Osteocyte (in vitro differentiated cells): ENCODE measurements at places on chromosomes 11 and 22. TPM values are rescaled to one million over a fixed set of nuclear protein-coding genes. Genes with fewer than 3 reads are reported as not detected.

The BEST1 gene
- 0.81 and 2.0 TPM in 2 replicates for total RNA-seq

The TRPM5 gene
- total RNA-seq = not detected in 2 replicates

The MS4A7 gene
- total RNA-seq = not detected in 2 replicates

The TMEM132A gene
- total RNA-seq = 113 and 118 TPM in 2 replicates

The BIK gene
- not detected in 2 replicates for total RNA-seq

The KCNJ4 gene
- total RNA-seq = 0.43 and 0.57 TPM in 2 replicates

- H3K4me1 ChIP-seq = peaks cover 21% of the 10 kb centered on the region
- no peak overlapping the region for H3K4me3 ChIP-seq
- H3K36me3 ChIP-seq = peaks cover 4% of the 10 kb centered on the region
- H3K27me3 ChIP-seq = no peaks in the 10 kb centered on the region
- no peak overlapping the region for H3K27ac ChIP-seq
Measured at GRCh38 chr11:95926726-95927125, 2.8 kb upstream of the MTMR2 start.

GRCh38 chr11:126132319-126132718 is 69.7 kb upstream of the CDON start:
- H3K4me1 ChIP-seq = peaks cover 39% of the 10 kb centered on the region
- H3K36me3 ChIP-seq = no peaks in the 10 kb centered on the region
- peaks cover 30% of the 10 kb centered on the region for H3K27me3 ChIP-seq

DNA sequence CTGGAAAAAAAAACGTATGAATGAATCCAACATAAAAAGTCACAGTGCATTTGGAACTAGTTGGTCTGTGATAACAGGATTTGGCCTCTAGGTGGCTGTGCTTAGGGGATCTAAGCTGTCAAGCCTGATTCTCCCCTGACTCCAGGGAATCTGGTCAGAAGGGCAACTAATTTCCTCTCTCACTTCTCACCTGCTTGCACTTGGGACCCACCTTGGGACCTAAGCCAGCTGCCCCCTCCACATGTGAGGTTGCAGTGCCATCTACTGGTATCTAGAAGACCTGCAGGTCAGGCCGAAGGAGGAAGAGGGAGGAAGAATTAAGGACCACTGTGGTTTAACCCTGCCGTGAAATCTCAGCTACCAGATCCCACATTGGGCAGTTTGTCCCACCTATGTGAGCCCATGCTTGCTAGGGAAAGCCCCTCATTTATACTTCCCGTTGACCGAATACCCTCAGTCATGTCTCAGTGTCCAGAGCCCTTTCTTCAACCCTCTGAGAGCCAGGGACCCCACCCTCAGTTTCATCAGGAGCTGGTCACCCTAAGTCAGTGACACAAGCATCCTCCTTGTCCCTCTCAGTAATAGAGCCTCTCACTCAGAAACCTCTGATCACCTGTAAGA is 33.2 kb upstream of the CAVIN3 start:
- H3K27ac ChIP-seq = no peak overlapping the region
- no peak for DNase-seq
- H3K36me3 ChIP-seq = no peaks in the 10 kb centered on the region

DNA sequence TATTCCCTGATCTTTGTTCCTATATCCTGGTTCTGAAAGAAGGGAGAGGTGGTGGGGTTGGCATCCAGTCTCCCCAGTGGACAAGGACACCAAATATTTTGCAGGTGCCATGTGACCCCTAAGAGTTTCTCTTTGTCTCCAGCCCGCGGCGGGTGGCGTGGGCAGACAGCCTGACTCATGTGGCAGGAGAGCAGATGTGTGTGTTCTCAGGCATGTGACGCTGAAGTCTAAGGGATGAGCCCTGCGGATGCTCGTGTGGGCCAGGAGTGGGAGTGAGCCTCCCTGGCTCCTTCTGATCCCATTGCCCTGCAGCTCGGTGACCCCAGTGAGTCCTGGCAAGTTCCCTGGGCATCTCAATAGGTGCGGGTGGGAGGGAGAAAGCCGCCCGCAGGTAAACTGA is 94.8 kb upstream of the TBCEL start:
- no peak overlapping the region for H3K4me3 ChIP-seq
- H3K36me3 ChIP-seq = no peaks in the 10 kb centered on the region
- no peaks in the 10 kb centered on the region for H3K4me1 ChIP-seq

GRCh38 chr22:18048441-18048898 is 24.1 kb upstream of the MICAL3 start:
- no peaks in the 10 kb centered on the region for H3K27me3 ChIP-seq
- H3K4me1 ChIP-seq = peaks cover 14% of the 10 kb centered on the region
- H3K36me3 ChIP-seq = no peaks in the 10 kb centered on the region
- H3K4me3 ChIP-seq = no peak overlapping the region
- no peak overlapping the region for H3K27ac ChIP-seq

- no peak for DNase-seq
- peaks cover 22% of the 10 kb centered on the region for H3K4me1 ChIP-seq
- peaks cover 41% of the 10 kb centered on the region for H3K36me3 ChIP-seq
- H3K27me3 ChIP-seq = no peaks in the 10 kb centered on the region
Measured at GRCh38 chr11:128765104-128765503, 71.2 kb downstream of the FLI1 start.

DNA sequence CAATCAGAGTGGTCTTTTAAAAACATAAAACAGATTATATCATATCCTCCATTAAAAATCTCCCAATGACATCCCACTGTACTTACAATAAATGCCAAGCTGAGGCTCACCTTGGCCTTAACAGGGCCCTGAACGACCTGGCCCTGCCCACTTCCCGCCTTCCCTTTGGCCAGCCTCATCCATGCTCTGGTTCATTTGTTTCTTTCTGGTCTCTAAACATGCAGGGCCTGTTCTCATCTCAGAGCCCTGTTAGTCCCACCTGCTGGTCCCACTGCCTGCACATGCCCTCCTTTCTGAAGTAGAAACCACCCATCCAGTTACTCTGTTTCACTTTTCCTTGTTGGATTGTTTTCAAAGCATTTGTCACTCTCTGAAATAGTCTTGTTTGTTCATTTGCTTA is 227.4 kb downstream of the INSC start:
- no peak overlapping the region for H3K4me3 ChIP-seq
- peaks cover 13% of the 10 kb centered on the region for H3K27me3 ChIP-seq
- H3K4me1 ChIP-seq = no peaks in the 10 kb centered on the region
- no peaks in the 10 kb centered on the region for H3K36me3 ChIP-seq
- H3K27ac ChIP-seq = no peak overlapping the region
- DNase-seq = no peak

DNA sequence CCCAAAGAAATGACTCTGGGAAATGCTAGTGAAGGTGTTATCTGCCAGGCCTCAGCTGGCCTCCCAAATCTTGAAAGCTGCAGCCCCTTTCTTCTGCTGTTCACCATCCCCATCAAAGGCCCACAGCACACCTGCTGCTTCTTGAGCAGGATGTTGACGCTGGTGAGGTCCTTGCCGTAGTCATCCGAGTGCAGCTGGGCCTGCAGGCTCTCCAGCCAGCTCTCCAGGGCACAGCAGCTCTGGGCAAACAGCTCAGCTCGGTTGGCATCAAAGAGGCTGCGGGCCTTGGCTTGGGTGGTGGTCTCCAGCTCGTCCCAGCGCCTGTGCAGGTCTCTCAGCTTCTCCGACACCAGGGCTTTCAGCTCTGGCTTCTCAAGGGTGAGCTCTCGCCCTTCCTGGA is 18.5 kb upstream of the RBM4B start:
- H3K36me3 ChIP-seq = peaks cover 7% of the 10 kb centered on the region
- H3K27me3 ChIP-seq = no peaks in the 10 kb centered on the region
- H3K4me1 ChIP-seq = peaks cover 3% of the 10 kb centered on the region

- H3K27me3 ChIP-seq = no peaks in the 10 kb centered on the region
- DNase-seq = no peak
- H3K36me3 ChIP-seq = peaks cover 39% of the 10 kb centered on the region
- peak overlapping the region; percentile 79 for H3K27ac ChIP-seq
Measured at GRCh38 chr11:117281159-117281558, 10.0 kb upstream of the BACE1-AS start.

DNA sequence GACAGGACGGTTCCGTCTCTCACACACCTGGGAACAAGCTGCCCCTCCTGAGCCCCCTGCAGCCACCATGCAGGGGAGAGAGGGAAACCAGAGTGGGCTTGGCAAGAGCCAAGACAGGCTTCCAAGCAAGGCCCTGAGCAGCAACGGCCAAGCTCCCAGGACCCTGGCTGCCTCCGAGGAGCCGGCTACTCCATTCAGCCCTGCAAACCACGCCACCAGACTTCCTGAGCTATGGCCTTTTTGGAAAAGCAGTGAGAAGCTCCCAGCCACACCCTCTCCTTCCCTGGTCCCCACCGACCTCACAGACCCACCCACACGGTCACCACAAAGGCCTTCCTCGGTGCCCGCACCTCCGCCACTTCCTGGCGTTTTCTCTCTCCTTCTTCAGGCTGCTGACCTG is 479.0 kb downstream of the BRD1 start:
- no peak overlapping the region for H3K27ac ChIP-seq
- H3K4me1 ChIP-seq = peaks cover 12% of the 10 kb centered on the region
- H3K27me3 ChIP-seq = peaks cover 7% of the 10 kb centered on the region
- no peak for DNase-seq
- no peaks in the 10 kb centered on the region for H3K36me3 ChIP-seq

GRCh38 chr11:87417951-87418350 is 380.2 kb downstream of the TMEM135 start:
- peaks cover 15% of the 10 kb centered on the region for H3K27me3 ChIP-seq
- no peak overlapping the region for H3K27ac ChIP-seq
- H3K4me3 ChIP-seq = no peak overlapping the region
- H3K36me3 ChIP-seq = no peaks in the 10 kb centered on the region
- no peak for DNase-seq
- peaks cover 6% of the 10 kb centered on the region for H3K4me1 ChIP-seq

DNA sequence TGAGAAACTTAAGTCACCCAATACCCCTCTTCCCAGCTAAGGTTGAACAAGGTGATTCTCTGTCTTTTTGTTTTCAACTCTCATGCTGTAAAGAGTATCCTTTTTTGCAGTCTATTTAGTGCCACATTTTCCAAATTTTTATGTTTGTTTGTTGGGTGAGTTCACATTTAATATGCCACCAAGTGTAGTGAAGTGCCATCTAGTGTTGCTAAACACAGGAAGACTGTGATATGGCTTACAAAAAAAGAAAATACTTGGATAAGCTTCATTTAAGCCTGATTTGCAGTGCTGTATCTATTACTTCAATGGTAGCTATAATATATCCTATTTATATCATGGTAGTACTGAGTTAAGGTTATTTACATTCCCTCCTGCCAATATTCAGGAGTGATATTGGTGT is 319.2 kb upstream of the CHORDC1 start:
- H3K27me3 ChIP-seq = no peaks in the 10 kb centered on the region
- H3K4me1 ChIP-seq = no peaks in the 10 kb centered on the region
- no peak overlapping the region for H3K4me3 ChIP-seq

DNA sequence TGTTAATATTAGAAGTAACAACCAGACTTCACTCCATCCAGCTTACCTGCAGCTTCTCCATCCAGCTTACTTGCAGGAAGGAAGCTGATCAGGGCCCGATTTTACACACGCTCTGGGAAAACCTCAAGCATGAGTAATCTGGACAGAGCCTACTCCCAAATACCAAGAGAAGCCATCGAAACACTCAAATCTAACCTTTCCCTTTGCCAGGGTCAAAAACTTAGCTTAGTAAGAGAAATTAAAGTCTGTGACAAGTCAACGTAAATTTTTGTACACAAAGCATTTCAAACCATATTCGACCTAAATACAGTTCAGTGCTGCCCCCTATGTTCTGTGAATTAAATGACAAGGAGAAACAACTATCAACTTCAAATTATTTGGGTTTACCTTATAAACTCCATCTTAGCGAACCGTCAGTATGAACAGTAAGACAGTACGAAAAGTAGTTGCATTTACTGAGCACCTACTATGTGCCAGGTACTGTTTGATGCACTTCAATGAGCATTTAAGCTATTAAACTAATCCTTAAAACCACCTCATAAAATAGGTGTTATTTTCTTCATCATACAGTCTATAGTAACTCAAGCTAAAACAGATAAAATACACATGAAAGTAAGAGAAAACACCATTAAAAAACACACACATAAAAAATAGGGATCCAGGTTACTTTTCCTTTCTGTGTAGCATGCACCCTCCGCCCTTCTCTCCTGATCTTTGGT is 36.9 kb downstream of the ARFGAP3 start:
- no peak overlapping the region for H3K4me3 ChIP-seq
- peaks cover 34% of the 10 kb centered on the region for H3K4me1 ChIP-seq
- DNase-seq = peak; percentile 36
- no peaks in the 10 kb centered on the region for H3K27me3 ChIP-seq
